Activated CD4-positive, alpha-beta T cell treated with anti-CD3 and anti-CD28 coated beads, Interleukin-2, amount 10 ng/mL, durations not matched to agents 7 days and 5 days (primary cell): ENCODE measurements at places on chromosomes 11 and 22. TPM values are rescaled to one million over a fixed set of nuclear protein-coding genes. Genes with fewer than 3 reads are reported as not detected.

Gene FXYD2
- total RNA-seq: 0.97 TPM

Gene INCENP
- total RNA-seq: 204 TPM

Gene KDM2A
- 83.8 TPM for total RNA-seq

Gene SULT4A1
- total RNA-seq: not detected

Gene PLAAT4
- total RNA-seq: 136 TPM

- no peaks in the 10 kb centered on the region for H3K36me3 ChIP-seq
- H3K27ac ChIP-seq: no peak overlapping the region
- peaks cover 4% of the 10 kb centered on the region for H3K4me1 ChIP-seq
- no peaks in the 10 kb centered on the region for H3K27me3 ChIP-seq
Observed at GRCh38 chr11:125944350-125945010, 1.4 kb upstream of the VSIG10L2 start.

- H3K4me3 ChIP-seq: no peak overlapping the region
- H3K36me3 ChIP-seq: no peaks in the 10 kb centered on the region
- peaks cover 4% of the 10 kb centered on the region for H3K27me3 ChIP-seq
- no peak overlapping the region for H3K27ac ChIP-seq
- no peaks in the 10 kb centered on the region for H3K4me1 ChIP-seq
- DNase-seq: no peak
Observed at GRCh38 chr11:76616676-76617552, 53.6 kb downstream of the LRRC32 start.

DNA sequence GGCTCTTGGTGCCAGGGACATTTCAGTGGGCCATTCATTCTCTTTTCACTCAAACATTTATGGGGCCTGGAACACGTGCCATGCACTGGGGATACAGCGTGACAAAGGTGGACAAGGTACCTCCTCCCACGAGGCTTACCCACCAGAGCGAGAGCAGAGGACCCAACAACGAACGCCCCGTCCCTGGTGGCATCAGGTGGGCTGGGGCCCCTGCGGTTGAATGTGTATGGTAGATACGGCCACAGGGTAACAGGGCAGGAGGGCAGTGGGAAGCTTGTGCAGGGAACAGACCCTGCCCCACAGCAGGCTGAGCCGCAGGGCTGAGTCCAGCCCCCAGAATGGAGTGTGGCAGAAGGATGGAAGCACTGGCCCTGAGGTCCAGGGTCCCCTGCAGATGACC lies 81.1 kb downstream of the LRRC32 start:
- H3K27me3 ChIP-seq: peaks cover 5% of the 10 kb centered on the region
- peak overlapping the region; percentile 86 for H3K27ac ChIP-seq
- no peak for DNase-seq
- H3K4me3 ChIP-seq: no peak overlapping the region

GRCh38 chr22:23478175-23478574 lies 101.9 kb downstream of the IGLL1 start:
- peaks cover 20% of the 10 kb centered on the region for H3K27me3 ChIP-seq
- no peaks in the 10 kb centered on the region for H3K36me3 ChIP-seq
- no peak overlapping the region for H3K27ac ChIP-seq
- DNase-seq: no peak
- H3K4me3 ChIP-seq: no peak overlapping the region

DNA sequence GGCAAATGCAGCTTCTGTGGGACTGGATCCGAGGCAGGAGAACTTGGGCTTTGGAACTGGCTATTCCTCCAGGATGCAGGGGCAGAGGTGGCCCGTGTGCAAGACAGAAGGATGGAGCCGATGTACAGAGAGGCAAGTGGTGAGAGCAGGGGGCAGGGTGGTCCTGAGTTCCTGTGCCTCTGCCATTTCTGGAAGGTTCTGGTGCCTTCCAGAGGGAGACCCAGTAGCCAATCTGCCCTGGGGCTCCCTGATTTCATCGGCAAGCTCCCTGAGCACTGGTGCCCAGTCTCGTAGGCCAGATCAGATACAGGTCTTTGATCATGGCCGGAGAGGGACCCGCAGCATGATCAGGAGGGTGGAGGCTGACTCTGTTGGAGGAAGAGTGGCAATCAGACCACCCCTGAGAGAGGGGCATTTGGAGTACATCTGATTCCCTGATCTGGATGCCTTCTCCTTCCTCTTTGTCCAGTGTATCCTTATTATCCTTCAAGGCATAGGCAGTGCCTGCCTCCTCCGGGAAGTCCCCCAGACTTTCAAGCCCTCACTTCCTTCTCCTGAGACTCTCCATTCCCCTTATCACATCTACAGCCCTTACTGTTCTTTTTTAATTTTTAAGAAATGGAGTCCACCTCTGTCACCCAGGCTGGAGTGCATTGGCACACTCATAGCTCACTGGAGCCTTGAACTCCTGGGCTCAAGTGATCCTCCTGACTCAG lies 9.7 kb downstream of the MRGPRD start:
- no peaks in the 10 kb centered on the region for H3K27me3 ChIP-seq
- peaks cover 3% of the 10 kb centered on the region for H3K36me3 ChIP-seq
- DNase-seq: no peak
- H3K4me3 ChIP-seq: no peak overlapping the region

DNA sequence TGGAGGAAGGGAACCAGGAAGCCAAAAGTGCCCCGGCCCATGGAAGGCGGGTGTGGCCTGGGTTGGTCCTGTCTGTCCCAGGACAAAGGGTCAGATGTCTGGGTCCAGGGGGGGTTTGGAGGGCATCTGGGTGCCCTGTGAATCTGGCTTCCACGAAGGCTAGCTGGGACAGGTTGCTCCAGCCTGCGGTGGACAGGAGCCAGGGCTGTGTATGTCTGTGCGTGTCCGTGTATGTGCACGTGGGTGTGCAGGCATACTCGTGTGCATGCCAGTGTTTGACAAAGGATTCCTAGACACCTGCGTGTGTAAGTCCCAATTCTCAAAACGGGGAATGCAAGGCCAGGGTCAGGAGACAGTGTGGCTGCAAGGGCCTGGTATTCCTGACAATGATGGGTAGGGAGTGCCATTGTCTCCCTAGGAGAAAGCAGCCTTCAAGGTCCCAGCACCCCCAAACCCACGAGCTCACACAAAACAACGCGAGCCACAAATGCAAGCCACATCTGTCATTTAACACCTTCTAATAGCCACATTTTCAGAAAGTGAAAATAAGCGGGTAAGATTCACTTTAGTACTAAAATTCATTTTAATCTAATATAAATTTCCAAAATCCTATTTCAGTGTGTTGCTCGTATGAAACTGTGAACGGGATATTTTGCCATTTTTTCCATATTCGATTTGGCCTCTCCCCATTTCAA lies 78.4 kb upstream of the WNT7B start:
- no peak for DNase-seq
- H3K27ac ChIP-seq: peak overlapping the region; percentile 93
- H3K4me3 ChIP-seq: peak overlapping the region; percentile 78
- no peaks in the 10 kb centered on the region for H3K27me3 ChIP-seq
- H3K4me1 ChIP-seq: peaks cover 61% of the 10 kb centered on the region
- H3K36me3 ChIP-seq: peaks cover 4% of the 10 kb centered on the region

DNA sequence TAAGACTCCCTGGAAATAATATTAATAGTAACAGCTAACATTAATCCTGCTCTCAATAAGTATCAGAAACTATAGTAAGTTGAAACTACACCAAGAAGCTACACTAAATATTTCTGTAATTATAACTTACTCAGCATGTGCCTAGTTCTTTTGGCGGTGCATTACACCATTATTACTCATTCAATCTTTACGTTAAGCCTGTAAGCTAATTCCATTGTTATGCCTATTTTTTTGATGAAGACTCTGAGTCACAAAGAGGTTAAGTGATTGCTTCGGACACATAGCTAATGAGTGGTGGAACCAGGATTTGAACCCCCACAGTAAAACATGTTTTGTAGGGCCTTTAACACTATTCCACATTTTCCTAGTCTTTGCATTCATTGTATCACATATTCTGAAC lies 111.6 kb downstream of the RASSF10 start:
- no peaks in the 10 kb centered on the region for H3K36me3 ChIP-seq
- peaks cover 43% of the 10 kb centered on the region for H3K27me3 ChIP-seq
- H3K4me1 ChIP-seq: no peaks in the 10 kb centered on the region
- H3K4me3 ChIP-seq: no peak overlapping the region
- no peak for DNase-seq
- no peak overlapping the region for H3K27ac ChIP-seq

DNA sequence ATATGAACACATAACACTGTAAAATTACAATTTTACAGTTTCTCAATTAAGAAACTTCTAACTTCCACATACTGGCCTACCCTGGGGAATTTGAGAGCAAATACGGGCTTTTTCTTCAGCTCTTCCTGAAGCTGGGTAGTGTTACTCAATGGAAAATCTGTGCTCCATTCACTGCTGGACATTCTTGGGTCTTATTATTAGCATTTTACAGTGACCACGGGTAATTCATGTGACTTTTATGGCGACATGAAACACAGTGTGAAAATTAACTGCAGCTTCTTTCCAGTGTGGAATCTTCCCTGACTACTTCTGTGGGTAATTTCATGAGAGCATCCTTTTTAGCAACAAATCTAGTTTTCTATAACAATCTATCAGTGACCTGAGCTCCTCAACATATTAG lies 423.7 kb upstream of the ANO5 start:
- no peak overlapping the region for H3K27ac ChIP-seq
- no peaks in the 10 kb centered on the region for H3K4me1 ChIP-seq
- no peak for DNase-seq
- H3K4me3 ChIP-seq: no peak overlapping the region
